ENCODE measurements at places on chromosomes 7 and 10. TPM values are rescaled to one million over a fixed set of nuclear protein-coding genes. Genes with fewer than 3 reads are reported as not detected.
A peak's percentile ranks its signal among the peaks of the same experiment; 100 is the strongest.

Gene CYP2W1
- 18.1 TPM for total RNA-seq

Gene LEP
- 54.3 TPM for total RNA-seq

- no peak for DNase-seq
- H3K36me3 ChIP-seq: no peaks in the 10 kb centered on the region
- H3K27ac ChIP-seq: no peak overlapping the region
Measured at GRCh38 chr7:13047061-13047460, 359.6 kb downstream of the ARL4A start.

Gene FGFR2
- total RNA-seq: 8.4 TPM

Gene CRHR2
- not detected for total RNA-seq

GRCh38 chr7:124032369-124033094, at the start of gene TMEM229A:
TMEM229A (minus strand) TSS chr7:124033067; CDS start chr7:124033003, 64 bp downstream.
- H3K27me3 ChIP-seq: peaks cover 28% of the 10 kb centered on the region
- no peaks in the 10 kb centered on the region for H3K36me3 ChIP-seq
- peak within 1 kb of the TSS; percentile 50 for H3K4me3 ChIP-seq
- DNase-seq: no peak

Gene HOXA1
- total RNA-seq: 2.1 TPM

Gene VAX1
- total RNA-seq: not detected

DNA sequence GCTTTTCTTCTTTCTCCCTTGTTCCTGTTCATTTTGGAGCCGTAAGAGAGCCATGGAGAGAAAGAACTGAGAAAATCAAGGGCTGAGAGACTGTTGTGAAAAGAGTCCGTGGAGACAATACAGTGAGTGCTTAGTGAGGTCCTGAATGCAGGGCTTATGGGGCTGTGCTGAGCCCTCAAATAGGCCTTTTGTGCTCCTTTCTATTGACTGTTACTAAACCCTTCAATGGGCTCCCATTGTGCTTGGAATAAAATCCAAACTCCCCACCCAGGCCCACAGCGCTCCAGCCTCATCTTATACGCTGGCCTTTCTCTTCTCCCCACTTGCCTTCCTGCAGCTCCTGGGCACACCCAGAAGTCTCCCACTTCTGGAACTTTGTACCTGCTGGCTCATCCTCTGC, 243.1 kb upstream of the HABP2 start:
- no peaks in the 10 kb centered on the region for H3K36me3 ChIP-seq
- no peaks in the 10 kb centered on the region for H3K27me3 ChIP-seq
- no peak for DNase-seq
- no peaks in the 10 kb centered on the region for H3K4me1 ChIP-seq
- H3K4me3 ChIP-seq: no peak overlapping the region

GRCh38 chr10:78960316-78960800, 108.4 kb upstream of the ZMIZ1 start:
- H3K36me3 ChIP-seq: no peaks in the 10 kb centered on the region
- H3K4me3 ChIP-seq: no peak overlapping the region
- H3K27ac ChIP-seq: no peak overlapping the region
- H3K27me3 ChIP-seq: no peaks in the 10 kb centered on the region

GRCh38 chr10:126101325-126101724, 205.0 kb downstream of the FANK1 start:
- no peaks in the 10 kb centered on the region for H3K27me3 ChIP-seq
- H3K27ac ChIP-seq: no peak overlapping the region
- no peak for DNase-seq
- H3K4me3 ChIP-seq: no peak overlapping the region
- no peaks in the 10 kb centered on the region for H3K4me1 ChIP-seq
- H3K36me3 ChIP-seq: no peaks in the 10 kb centered on the region

- no peak for DNase-seq
- no peaks in the 10 kb centered on the region for H3K4me1 ChIP-seq
- no peak overlapping the region for H3K4me3 ChIP-seq
- no peaks in the 10 kb centered on the region for H3K36me3 ChIP-seq
Measured at GRCh38 chr10:72386916-72387586, 32.3 kb upstream of the DNAJB12 start.

GRCh38 chr7:135959646-135960363, 17.4 kb downstream of the MTPN start:
- no peaks in the 10 kb centered on the region for H3K36me3 ChIP-seq
- no peak overlapping the region for H3K27ac ChIP-seq
- H3K27me3 ChIP-seq: no peaks in the 10 kb centered on the region
- peaks cover 50% of the 10 kb centered on the region for H3K4me1 ChIP-seq
- DNase-seq: no peak

Gene HYCC1
- 60.5 TPM for total RNA-seq

- H3K27ac ChIP-seq: peak overlapping the region; percentile 39
- H3K4me1 ChIP-seq: no peaks in the 10 kb centered on the region
- no peaks in the 10 kb centered on the region for H3K36me3 ChIP-seq
- no peak overlapping the region for H3K4me3 ChIP-seq
Measured at GRCh38 chr10:4526311-4526731, 299.7 kb upstream of the AKR1E2 start.

DNA sequence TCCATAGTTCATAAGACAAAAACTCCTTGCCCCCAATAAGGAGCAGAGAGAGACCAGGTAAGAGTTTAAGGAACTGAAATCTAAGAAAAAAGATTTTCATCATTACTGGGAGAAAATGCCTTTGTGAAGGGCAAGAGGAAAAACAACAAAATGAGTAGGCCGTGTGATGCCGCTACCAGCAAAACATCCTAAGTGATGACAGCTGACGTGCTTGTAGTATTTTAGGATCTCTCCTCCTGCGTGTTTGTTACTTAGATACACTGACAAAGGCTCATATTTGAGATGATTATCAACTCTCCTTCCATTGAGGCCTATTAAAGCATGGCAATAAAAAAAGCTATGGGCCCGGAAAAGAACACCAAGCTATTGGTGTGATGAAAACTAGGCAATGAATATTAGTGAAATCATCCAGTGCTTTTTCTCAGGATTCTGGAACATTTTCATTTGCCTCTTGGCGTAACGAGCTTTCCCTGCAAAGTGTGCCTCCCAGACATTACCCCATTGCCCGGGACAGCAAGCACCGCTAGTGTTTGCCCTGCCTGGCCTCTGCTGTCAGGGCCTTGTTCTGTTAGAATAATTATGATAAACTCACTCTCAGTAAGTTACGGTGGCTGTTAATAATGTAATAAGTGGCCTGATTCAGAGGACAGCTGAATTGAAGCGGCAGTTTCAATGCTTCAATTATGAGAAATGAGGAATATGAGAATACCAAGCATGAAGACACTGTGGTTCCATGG, 36.8 kb upstream of the ITPRID1 start:
- no peaks in the 10 kb centered on the region for H3K36me3 ChIP-seq
- H3K4me1 ChIP-seq: no peaks in the 10 kb centered on the region
- H3K27me3 ChIP-seq: no peaks in the 10 kb centered on the region
- H3K27ac ChIP-seq: no peak overlapping the region
- no peak overlapping the region for H3K4me3 ChIP-seq

DNA sequence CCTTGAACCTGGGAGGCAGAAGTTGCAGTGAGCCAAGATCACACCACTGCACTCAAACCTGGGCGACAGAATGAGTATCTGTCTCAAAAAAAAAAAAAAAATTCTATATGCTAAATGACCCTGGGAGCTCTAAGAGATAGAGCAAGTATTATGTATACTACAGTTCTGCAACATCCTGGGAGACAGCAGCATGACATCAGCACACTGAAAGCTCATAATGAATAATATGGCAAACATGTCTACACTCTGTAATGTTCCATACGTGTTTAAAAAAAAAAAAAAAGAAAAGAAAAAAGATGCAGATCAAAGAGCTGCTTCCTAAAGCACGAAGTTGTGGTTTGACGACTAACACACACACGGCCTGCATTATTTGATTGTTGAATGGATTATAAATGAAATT, 72.5 kb downstream of the CUL2 start:
- no peak for DNase-seq
- no peak overlapping the region for H3K4me3 ChIP-seq
- no peak overlapping the region for H3K27ac ChIP-seq
- peaks cover 55% of the 10 kb centered on the region for H3K36me3 ChIP-seq
- H3K27me3 ChIP-seq: no peaks in the 10 kb centered on the region

- no peak overlapping the region for H3K4me3 ChIP-seq
- no peaks in the 10 kb centered on the region for H3K27me3 ChIP-seq
- peaks cover 8% of the 10 kb centered on the region for H3K4me1 ChIP-seq
Measured at GRCh38 chr7:81308643-81309322, 389.9 kb upstream of the SEMA3C start.

- no peak for DNase-seq
- H3K27ac ChIP-seq: no peak overlapping the region
- H3K27me3 ChIP-seq: no peaks in the 10 kb centered on the region
- H3K4me1 ChIP-seq: no peaks in the 10 kb centered on the region
- no peaks in the 10 kb centered on the region for H3K36me3 ChIP-seq
- H3K4me3 ChIP-seq: no peak overlapping the region
Measured at GRCh38 chr7:26645121-26645520, 219.3 kb downstream of the SKAP2 start.

Gene ZNF804B
- 0.22 TPM for total RNA-seq
